Activated naive CD4-positive, alpha-beta T cell treated with anti-CD3 and anti-CD28 coated beads, Interleukin-2, amount 50 U/mL, for 72 hours (primary cell): ENCODE measurements at places on chromosomes 16 and 17.

GRCh38 chr16:4052801-4053293 lies 63.4 kb downstream of the ADCY9 start:
- DNase-seq = no peak

GRCh38 chr17:17919169-17920107 lies 52.8 kb downstream of the TOM1L2 start:
- peak; percentile 61 for DNase-seq

DNA sequence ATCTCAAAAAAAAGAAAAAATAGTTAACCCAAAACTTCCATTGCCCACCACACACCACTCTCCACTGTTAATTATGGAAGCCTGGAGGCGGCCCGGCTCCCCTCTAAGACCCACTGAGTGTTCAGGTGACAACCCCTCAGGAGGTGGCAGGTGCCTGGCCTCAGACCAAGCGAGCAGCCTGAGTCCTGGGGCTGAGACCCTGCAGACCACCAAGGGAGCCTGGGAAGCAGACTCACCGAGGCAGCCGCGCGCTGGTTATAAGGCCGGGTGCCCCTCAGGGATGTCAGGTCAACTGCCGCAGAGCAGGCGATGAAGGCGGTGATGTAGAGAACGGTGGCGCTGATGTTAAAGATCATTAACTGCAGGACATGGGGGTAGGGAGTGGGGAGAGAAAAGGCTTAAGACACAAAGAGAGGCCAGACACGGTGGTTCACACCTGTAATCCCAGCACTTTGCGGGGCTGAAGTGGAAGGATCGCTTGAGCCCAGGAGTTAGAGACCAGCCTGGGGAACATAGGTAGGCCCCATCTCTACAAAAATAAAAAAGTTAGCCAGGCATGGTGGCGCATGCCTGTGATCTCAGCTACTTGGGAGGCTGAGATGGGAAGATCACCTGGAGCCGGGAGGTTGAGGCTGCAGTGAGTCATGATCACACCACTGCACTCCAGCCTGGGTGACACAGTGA lies 13.3 kb downstream of the ARL2BP start:
- no peak for DNase-seq

DNA sequence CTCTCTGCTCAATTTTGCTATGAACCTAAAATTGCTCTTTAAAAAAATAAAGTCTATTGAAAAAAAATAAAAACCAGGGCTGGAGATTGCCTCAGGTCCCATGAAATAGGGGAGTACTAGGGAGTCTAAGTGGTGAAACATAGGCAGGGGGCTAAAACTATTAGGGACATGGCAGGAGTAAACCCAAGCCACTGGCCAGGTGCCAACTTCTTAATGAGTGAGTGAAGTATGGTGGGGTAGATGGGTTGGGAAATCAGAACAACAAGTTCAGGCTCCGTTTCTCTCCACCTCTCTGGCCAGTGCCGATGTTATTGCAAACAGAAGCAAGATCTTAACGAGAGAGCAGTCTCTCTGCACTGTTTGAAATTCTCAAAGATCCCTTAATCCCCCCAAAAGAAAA lies 322.4 kb upstream of the CDH5 start:
- no peak for DNase-seq

- DNase-seq = no peak
Observed at GRCh38 chr17:61496957-61497653, 44.9 kb downstream of the TBX4 start.

DNA sequence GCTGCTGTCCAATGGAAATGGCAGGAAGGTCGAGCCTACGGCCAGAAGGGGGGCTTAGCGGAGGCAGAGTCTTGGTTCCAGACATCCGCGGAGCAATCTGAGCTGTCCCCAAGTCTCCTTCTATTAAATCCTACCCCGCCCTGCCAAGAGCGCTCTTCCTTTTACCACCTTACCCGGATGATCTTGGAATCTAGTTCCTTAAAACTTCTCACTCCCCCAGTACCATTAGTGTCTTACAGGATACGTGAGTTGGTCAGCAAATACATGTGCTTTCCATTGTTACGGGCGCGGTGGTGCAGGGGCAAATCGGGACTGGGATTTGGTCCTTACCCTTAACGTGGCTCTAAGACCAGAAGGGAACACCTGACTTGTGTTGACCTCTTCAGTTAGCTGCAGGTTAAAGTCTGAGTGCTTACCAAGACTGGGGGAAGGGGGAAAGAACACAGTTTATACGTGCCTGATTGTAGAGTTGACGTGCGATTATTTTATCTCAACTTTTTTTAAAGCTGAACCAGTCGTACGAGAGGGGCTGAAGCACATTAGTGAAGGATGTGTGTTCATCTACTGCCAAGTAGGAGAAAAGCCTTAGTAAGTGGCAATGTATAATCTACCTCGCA lies 495 bp downstream of the TXNDC17 start:
- DNase-seq = no peak

DNA sequence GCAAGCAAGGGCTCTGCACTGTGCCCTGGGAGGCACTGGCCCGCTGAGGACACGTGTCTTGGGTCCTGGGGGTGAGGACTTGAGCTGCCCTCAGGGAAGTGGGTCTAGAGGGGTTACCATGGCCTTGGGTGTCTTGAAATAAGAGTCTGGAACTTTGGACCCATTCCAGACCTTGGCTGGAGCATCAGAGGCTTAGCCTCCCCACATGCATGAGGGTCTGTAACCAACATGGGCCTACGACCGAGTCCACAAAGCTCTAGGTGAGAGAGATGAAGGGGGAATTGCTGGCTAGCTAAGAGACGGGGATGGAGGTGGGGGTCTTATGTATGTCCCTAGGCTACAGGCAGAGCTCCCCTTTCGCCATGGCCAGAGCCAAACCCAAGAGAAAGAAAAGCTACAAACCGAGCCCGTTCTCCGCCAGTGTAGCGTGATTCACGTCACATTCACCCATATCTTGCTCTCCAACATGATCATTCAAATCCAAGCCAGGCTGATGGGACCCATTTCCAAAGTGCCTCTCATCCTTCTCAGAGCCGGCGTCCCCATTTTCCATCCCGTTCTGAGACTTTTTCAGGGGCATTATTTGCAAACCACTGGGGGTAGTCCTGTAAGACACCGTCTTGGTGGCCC lies 120.1 kb downstream of the CDYL2 start:
- no peak for DNase-seq

DNA sequence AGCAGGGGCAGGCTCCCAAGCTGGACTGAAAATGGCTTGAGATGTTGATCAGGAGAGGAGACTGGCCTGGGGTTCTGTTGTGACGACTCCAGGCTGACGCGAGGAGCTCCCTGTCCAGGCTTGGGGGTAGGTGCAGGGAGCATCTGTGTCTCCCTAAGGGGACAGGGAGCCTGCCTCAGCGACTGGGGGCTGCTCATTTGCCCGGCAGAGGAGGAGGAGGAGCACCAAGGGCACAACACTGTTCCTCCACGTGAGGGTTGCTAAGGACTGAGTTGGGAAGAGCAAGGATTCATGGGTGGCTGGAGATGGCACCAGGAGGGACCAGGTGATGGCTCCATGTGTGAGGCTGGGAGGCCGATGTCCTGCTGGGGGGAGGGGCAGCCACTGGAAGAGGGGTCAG lies 53.3 kb downstream of the USP22 start:
- DNase-seq = no peak

- no peak for DNase-seq
Observed at GRCh38 chr16:68074850-68075555, 10.2 kb upstream of the NFATC3 start.

GRCh38 chr17:82790391-82790790 lies 38.5 kb downstream of the TBCD start:
- DNase-seq = no peak

DNA sequence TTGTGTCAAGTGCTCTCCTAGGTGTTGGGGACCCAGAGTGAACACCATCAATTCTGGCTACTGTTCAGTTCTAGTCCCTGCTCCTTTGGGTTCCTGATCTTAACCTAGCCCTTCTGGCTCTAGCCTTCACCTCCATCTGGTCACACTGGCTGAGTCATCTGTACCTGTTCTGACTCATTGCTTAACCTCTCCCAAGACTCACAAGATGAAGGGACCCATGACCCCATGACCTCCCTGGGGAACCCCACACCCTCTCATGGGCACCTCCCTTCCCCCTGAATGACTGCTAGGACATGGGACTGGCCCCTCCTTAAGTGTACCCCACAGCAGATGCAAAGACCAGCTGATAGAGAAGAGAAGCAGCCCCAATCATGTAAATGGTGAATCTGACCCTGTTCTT lies 345.8 kb upstream of the CDH5 start:
- DNase-seq = no peak

DNA sequence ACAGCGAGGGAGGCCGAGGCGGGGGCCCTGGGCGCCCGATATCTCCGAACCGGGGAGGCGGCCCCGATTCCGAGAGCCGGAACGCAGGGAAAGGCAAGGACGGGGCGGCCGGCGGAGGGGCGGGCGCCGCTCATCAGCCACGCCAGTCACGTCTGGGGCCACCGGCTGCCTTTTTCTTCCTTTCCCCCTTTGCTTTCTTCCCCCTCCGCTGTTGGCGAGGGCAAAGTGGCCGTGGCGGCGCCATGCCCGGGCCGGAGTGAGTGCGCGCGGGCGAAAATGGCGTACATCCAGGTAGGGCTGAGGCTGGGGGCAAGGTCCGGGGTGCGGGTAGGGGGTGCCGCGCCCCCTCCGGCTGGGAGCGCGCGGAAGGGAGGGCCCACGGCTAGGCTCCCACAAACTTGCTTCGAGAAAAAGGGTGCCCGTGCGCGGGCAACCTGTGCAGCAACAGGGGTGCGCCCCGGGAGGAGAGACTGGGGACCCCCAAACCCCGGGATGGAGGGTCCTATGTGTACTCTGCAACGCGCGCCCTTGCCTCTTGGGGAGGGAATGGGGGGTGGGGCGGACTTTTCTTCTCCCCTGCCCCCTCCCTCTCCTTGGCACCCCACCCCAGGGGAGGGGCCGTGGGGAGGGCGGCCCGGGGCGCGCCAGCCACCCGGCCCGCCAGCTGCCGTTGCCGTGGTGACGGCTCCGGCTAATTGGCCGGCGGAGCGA lies 486 bp downstream of the SYT17 start:
- DNase-seq = no peak

DNA sequence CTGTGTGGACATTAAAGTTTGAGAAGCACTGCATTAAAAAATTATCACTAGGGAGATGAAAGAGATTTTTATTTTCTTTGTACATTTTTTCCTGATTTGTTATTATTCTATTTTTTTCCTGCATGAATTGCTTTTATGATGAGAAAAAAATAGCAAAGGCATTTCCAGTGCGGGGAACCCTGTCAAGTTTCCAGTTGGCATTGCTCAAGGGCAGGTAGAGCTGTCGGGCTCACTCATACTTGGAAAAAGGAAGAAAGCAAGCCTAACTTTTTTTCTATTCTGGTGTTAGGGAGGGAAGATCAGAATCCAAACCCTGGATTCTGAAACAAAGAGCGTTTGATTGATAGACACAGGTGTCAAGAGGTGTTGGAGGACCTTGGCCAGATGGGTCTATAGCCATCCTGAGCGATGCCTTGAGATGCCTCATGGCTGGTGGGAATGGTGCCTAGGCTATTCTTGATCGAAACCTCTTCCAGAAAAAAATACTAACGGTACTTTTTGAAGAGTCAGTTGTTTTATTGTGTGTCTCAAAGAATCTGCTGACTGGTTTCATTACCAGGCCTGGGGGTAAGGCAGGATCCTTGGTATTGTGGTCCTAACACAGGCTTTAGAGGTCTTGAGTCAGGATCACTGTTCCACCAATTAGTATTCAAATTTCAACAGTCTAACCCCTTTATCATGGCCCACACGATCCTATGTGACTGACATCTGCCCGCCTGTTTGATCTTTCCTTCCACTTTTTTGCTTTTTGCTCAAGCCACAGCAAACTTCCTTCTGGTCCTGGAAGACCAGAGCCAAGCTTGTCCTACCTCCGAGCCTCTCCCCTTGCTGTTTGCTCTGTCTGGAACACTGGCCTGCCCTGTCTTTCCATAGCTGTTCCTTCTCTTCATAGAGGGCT lies 20.1 kb downstream of the SNX29 start:
- DNase-seq = no peak

DNA sequence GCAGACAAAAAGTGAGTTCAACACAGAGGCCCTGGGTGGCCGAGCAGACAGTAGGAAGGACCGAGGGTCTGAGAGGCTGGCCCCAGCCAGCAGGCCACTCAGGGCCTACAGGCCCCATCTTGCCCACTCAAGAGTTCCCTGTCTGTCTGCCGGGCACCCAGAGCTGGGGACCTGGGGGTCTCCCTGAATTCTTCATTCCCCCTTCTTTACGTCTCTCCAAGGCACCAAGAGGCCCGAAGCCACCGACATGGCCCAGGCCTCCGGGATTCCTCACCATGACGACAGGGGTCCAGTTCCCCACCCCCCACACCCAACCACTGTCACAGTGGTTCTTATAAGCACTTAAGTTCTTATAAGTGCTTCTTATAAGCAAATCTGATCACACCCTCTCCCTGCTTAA lies 49.2 kb downstream of the NOS2 start:
- no peak for DNase-seq

DNA sequence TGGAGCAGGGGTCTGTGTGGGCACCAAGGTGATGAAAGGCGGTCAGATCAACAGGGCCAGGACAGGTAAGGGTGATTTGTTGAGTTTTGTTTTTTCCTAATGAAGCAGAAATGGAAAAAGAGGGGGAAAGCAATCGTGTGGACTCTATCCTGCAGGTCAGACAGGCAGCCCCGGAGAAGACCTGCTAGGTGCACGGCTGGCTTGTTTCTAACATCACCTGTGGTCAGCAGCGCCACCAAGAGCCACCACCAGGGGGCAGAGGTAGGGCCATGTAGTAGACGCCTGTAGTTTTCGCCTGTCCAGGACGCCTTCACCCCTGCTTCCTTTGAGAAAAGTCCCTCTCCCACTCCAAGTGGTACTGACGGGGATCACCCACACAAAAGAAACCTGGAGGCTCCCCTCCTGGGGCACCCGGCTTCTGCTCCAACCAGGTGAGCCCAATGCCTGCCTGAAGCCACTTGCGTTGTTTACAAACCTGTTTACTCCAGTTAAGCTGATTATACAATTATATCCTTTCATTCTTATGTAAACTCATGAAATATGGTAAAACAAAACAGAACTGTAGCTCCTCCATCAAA lies 54.2 kb upstream of the SEC14L1 start:
- peak; percentile 90 for DNase-seq

DNA sequence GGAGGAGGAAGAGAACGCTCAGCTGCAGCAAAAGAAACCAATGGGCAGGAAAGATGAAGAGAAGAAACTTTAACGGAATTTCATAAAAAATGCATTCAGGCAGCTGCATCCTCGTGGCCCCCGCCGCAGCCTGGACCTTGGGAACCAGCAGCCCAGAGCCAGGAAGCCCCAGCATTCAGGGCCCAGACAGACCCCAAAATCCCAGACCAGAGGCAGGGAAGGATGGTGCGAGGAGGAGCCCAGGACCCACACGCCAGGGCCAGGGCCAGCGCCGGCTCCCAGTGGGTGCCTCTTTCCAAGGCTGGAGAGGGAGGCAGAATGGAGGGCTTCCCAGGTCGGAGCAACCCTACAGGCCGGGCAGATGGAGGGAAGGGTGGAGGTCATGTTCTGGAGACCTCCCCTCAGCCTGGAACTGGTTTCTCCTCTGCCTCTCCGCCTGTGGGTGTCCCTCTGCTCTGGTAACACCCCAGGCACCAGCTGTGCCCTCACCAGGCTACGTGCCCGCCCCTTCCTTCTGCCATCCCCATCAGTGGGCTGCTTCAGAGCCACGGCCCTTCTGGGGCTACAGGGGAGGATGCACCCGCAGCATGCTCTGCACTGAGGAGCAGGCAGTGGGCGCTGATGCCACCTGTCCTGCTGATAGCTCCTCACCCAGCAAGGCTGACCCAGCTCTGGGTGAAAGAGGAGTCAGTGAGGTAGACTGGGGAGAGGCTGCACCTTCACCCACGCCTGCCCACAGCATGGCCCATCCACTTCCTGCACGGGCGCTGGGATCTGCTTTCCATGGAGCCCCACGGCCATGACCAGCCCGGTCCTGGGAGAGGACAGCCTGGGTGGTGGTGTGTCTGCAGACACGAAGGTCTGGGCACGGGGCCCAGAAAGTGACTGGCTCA lies 1.2 kb upstream of the MIF4GD start:
- no peak for DNase-seq
